Osteocyte (in vitro differentiated cells): ENCODE measurements at places on chromosomes 11 and 22. TPM values are rescaled to one million over a fixed set of nuclear protein-coding genes. Genes with fewer than 3 reads are reported as not detected.

ARHGAP20 gene
- 0.91 and 1.0 TPM in 2 replicates for total RNA-seq

GRCh38 chr11:40241524-40242051 is 1217.9 kb downstream of the LRRC4C start:
- DNase-seq = no peak

OR51F2 gene
- not detected in 2 replicates for total RNA-seq

DNA sequence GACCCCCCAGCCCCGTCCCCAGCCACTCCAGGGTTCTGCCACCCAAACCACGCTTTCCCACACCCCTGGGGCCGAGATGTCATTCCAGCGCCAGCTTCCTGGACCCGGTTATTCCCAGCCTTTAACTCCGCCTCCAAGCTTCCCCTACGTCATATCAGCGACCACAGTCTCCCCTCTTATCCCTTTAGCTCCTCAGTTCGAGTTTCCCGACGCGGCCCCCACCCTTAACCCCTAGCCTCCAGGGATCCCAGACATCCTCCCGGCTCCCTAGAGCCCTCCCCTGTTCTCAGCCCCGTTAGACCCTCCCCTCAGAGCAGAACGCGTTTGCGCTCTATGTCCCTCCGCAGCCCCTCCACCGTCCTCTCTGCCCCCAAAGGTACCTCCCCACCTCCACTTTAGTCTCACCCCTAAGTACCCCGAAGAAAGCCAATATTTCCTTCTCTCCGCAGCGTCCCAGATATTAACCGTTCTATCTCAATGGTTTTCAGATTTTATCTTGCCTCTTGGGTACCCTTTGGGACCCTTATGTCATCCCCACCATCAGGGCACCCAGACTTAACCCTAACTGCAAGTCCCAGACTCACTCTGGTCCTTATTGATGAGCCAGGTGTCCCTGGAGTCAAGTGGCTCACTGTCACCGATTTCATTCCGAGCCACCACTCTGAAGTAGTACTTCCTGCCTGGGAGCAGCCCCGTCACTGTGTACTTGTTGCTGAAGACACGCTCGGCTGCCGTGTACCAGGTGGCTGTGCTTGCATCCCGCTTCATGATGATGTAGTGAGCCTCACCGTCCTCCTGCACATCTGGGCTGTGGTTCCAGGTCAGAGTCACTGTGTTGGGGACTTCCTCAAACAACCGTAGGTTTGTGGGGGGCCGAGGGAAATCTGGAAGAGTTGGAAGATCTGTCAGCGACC is 8.0 kb downstream of the TMEM86A start:
- DNase-seq = no peak

DNA sequence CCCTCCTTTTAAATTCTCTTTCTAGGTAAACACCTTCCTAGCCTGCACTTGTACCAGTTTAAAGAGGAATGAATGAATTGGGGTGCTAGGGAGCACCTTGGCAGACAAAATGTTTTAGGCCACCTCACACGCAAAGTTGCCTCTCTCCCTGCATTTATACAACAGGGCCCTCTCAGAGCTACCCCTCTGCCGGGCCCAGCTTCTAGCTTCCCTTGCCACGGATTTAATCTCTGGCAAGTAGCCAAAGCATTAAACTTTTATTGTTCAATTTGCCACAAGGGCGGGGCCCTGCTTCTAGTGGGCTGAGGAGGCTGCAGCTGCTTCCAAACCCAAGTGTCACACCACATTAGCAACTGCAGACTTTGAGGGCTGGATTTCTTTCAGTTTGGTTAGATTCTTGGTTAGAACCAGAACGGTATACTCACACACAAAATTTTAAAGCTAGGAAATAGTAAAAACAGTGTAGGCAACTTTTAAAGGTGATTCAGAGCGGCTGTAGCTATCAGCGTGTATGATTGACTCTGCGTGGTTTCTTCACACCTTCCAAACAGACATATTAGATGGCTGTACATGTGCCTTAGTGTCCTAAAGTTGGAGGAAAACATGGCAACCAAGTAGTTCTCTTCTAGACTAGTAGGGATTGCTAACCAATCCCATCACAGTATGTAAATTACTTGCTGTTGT is 6.5 kb downstream of the KREMEN1 start:
- DNase-seq = no peak

ANGPTL5 gene
- 2.4 and 2.9 TPM in 2 replicates for total RNA-seq

GRCh38 chr11:21133722-21134121 is 464.3 kb downstream of the NELL1 start:
- DNase-seq = no peak

- DNase-seq = no peak
Measured at GRCh38 chr11:116373104-116373944, 399.5 kb downstream of the BUD13 start.

DNA sequence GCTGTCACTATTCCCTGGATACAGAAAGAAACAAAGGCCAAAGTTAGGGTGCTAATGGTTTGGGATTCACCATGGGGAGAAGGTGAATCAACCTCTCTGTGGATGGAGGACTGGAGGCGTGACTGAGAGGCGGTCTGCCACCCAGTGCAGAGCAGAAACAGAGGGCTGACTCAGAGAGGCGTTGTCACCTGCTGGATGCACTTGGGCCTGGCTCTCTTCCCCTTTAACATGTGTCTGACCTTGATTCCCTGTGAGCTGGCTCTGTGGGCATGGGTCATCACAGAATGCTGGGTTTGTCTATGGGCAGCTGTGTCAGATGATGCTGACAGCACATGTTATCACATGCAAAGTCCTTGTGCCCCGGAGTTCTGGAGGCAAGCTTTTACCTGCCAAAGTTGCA is 75.9 kb downstream of the LDLRAD3 start:
- DNase-seq = no peak

DNA sequence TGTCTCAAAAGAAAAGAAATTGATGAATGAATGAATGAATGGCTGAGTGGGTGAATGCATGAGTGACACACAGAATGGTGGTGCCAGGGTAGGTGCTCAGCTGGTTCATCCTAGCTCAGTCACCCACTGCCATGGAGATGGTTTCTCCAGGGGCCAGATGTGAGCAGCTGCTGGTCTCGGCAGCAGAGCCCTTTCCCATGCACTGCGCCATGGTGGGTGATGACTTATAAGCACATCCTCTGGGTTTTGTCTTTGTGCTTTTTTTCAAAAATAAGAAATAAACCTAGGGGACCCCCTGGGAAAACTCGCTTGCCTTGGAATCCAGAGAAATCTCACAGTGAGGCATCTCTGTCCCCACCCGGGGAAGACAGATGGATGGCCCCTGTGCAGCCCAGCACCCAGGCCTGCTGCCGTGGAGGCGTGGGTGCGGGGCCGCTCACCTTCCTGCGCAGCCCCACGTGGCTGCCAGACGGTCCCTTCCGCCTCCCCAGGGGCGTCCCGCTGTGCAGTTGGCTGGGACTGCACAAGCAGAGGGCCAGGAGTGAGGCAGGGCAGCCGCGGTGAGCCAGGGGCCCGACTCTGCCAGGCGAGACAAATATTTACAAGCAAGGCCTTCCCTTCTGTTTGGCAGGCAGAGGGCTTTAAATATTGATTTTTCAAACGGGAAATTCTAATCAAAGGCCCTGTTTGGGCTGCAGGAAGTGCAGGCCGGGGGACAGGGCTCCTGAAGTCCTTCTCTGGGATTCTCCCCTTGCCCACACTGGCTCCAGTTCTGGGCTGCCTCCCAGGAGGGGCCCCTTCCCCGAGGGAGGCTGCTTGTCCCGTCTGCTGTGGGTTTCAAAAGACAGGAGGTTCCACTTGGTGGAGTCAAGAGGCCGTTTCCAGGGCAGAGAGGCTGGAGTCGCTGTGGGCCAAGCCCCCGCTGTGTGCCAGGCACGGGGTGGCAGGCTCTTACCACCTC is 24.3 kb downstream of the MPPED1 start:
- no peak for DNase-seq

DNA sequence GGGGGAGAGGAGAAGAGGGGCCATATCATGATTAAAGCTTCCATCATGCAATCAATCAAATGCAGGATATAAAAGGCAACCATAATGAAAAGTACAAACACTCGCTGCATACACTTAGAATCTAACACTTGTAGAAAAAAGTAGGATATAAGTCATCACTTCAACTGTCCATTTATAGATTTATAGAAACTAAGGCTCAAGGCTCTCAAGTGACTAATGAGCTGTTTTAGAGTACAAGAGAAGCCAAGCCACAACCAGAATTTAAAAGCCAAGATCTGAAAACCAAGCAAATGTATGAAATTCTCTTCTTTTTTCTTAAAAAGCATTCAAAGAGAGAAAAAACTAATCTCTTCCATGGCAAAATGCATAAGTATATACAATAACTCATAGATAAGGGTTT is 160.2 kb upstream of the BLID start:
- no peak for DNase-seq

IL17REL gene
- total RNA-seq = not detected in 2 replicates

DNA sequence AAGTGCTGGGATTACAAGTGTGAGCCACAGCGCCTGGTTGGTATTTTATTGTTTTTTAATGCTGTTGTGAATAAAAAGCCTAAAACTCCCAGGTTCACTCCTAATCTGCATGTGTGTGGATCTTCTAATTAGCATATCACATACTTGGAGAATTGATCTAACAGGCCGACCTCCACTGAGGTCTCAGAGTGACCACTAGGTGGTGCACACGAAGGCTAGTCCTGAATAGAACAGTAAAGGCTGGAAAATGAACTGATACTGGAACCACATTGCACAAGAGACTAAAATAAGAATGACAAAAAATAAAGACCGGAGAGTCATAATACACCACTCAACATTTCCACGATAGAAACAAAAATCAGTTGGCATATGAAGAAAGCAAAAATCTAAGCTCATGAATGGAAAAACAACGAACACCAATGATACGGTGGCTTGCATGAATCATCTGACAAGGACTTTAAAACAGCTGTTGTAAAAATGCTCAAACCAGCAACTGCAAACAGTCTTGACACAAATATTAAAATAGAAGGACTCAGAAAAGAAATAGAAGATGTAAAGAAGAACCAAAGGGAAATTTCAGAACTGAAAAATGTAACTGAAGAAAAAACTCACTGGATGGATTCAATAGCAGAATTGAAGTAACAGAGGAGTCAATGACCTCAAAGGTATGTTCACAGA is 19.2 kb downstream of the PIM3 start:
- DNase-seq = no peak

GRCh38 chr11:45489281-45489905 is 176.0 kb downstream of the CHST1 start:
- no peak for DNase-seq

DNA sequence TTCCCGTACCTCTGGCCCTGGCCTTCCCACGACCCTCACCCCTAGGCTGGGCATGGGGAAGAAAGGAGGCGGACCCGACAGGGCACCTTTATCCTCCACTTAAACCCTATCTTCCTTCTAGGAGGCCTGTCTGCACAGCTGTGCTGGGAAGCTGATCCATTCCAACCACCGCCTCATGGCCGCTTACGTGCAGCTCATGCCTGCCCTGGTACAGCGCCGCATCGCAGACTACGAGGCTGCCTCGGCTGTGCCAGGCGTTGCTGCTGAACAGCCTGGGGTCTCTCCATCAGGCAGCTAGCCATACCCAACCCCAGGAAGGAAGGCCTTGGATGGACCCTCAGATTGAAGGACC is 599 bp downstream of the TIMM10B start:
- DNase-seq = no peak

DNA sequence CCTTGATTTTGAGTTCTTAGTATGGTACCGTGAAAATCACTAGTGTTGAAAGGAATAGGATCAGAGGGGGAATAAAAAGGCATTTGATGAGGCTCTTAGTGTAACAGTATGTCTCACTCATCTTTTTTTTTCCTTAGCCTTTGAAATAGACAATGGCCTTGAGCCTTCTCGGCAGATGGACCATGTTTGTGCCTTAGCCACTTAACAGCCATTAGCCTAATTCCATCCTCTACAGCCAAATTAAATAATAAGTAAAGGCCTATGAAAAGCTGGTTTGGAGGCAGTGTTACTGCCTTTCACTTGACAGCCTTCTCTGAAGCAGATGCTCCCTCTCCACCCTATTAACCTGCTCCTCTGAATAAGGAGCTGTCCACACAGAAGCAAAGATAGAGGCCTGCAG is 580.7 kb downstream of the NTM start:
- no peak for DNase-seq

DNA sequence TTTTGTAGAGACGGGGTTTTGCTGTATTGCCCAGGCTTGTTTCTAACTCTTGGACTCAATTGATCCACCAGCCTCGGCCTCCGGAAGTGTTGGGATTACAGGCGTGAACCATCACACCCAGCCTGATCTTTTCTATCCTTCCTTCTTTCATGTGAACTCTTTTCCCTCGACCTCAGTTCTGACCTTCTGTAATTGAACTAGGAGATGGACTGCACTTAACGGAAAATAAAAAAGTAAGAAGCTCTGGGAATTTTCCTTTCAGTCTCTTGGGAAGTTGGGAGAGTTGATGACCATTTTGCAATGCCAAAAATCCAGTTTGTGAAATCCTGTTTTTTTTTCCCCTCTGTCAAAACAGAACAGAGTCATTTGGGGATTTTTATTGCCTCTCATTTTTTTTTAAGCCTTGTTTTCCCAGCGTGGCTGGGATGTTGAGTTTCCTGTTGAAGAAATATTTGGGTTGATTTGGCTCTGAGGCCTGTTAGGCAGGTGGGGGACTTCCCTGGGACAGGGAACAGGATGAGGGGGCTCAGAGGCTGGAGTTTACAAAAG is 26.9 kb upstream of the CYB5R3 start:
- no peak for DNase-seq

GRCh38 chr11:77174559-77174958 is 46.5 kb downstream of the MYO7A start:
- DNase-seq = no peak

DNA sequence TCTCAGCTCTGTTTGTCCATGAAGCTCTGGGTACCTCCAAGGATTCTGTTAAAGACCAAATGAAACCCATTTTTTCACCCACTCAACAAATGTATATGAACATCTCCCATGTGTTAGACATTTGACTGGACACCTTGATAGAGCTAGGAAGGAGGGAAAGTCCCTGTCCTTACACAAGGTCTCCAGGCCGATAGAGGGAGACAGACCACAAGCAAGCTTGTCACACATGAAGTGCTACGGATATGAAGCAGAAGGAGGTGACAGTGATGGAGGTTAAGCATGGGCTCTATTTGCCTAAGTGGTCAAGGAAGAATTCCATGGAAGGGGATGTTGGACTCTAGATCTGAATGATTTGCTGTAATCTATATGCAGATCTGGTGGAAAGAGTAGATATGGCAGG is 138.5 kb downstream of the MYO18B start:
- no peak for DNase-seq

- DNase-seq = no peak
Measured at GRCh38 chr11:16923987-16924386, 90.2 kb downstream of the PLEKHA7 start.

CRACR2B gene
- 3.9 and 4.2 TPM in 2 replicates for total RNA-seq

DNA sequence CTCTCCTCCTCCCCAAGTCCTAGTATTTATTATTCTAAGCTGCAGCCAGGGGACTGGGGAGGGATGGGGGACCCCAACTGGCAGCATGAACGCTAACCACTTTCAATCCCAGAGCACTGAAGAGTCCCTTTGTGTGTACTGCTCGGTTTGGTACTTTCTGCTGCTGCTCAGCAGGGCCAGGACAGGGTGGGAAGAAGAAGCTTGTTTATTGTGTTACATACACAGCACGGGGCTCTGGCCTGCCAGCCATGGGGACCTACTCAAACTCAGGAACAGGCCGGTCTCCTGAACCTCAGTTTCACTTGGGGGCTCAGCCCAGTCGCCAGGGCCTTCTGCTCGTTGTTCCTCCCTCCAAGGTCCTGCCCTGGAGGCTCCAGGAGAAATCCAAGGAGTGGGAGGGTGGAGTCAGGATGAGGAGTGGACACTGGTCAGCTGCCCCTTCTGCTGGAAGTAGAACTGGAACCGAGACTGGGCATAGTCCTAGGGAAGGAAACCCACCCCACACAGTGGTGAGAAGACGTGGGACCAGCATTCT is 616 bp upstream of the CPT1B start:
- no peak for DNase-seq

HTR3B gene
- not detected in 2 replicates for total RNA-seq
